T-helper 17 cell (primary cell): ENCODE measurements at places on chromosomes 6 and 20.

- no peak for DNase-seq
Measured at GRCh38 chr6:137002505-137002904, 42.3 kb downstream of the IL20RA start.

GRCh38 chr6:46637145-46637544 is 15.5 kb downstream of the CYP39A1 start:
- DNase-seq = no peak

DNA sequence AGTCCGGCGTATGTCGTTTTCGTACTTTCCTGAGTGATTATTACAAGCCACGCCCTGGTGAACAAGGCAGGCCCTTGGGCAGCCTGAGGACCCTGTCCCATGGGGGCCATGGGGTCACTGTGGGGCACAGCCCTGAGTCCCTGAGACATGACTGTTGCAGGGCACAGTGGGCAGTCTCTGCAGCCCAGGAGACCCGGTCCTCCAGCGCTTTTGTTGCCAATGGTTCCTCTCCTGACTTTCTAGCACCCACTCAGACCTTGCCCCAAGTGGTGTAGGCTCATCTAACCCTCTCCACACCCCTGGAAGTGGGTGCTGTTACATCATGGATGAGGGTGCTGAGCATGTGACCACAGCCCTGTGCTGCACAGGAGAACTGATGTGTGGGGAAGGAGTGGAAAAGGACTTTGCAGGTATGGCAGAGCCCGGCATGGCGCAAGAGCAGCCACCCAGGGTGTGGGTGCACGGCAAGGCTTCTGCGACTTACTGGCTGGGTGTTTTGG is 319.5 kb downstream of the TAF4 start:
- DNase-seq = no peak

- DNase-seq = no peak
Measured at GRCh38 chr20:1203630-1204029, 376 bp downstream of the C20orf202 start.

- DNase-seq = no peak
Measured at GRCh38 chr20:12276011-12276673, 358.4 kb downstream of the BTBD3 start.

DNA sequence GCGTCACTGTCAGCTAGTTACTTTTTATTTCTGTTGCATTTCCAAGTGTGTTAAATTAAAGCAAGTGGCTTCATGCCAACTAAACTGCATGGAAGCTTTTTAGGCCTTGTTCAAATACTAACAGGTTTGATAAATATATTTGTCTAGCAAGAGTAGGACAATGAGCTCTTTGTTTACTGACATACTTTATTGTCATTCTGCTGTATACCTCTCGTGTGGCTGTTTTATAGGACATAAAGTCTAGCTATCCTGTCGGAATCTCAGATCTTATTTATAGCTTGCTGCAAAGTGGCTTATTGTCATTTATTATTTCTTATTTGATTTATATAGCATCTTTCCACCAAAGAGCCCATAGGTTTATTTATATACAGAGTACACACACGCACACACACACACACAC is 711.1 kb downstream of the KIF16B start:
- DNase-seq = no peak
